T-helper 2 cell (primary cell): ENCODE measurements at places on chromosomes 16 and 17.
A peak's percentile ranks its signal among the peaks of the same experiment; 100 is the strongest.

DNA sequence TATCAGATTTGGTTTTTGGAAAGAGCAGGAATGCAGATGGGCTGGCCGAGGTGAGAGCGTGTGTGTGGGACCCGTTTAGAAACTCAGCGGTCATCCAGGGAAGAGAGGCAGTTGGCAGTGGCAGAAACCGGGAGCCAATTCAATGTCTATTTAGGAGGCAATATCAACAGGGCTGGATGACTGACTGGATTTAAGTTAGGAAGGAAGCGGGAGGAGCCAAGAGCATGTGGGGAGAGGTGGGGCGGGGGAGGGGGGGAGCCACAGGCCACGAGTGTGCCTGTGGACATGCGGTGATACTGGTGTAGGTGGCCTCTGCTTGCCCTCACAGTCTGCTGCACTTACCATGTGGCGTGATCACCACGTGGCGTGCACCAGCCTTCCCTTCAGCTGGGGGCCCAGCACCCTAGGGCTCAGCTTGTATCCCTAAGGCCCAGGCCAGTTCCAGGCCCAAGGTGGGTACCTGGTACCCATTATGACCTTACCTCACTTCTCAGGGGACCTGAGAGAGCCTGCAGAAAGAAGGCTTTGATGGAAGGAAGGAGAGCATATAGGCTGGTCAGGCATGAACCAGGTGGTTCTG is 10.8 kb upstream of the TPPP3 start:
- no peak for DNase-seq

- DNase-seq = no peak
Observed at GRCh38 chr16:89033796-89034572, 57.0 kb upstream of the CBFA2T3 start.

DNA sequence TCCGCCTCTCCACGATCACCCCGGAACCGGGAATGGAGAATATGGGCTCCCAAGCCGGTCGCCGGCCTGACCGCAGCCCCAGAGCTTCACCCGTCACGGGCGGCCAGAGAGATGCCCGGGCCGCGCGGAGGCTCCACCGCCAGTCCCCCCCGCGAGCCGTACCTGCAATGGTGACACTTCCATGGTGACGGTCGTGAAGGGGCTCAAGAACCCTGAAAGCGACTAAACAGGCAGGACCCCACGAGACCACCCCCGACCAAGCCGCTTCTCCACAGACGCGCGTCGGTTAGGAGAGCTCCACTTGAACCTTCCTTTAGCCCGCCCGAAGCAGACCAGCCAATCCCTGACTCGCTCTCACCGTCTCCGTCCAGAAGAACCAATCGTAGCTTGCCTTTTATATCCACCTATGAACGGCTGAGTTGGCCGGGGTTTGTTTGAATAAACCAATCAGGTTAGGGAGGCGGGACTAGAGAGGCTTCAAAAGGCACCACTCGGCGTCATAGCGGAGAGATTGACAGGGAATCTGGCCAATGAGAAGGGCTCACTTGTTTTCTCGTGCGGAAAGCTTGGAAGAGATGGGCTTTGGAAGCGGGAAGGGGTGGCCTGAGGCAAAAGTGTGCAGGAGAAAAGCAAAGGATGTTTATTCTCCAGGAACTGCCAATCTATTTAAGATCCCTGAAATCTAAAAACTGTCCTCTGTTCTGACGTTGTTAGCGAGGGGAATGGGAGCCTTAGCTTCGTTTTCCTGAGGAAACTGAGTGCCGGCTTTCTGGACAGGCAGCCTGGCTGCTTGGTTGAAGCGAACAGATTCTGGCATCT is at the start of gene TOP2A:
Gene TOP2A, minus strand, starts transcription at position 288 of the 819 bp plus-strand sequence. Its CDS starts 105 bp downstream, at position 183.
- peak; percentile 97 for DNase-seq

DNA sequence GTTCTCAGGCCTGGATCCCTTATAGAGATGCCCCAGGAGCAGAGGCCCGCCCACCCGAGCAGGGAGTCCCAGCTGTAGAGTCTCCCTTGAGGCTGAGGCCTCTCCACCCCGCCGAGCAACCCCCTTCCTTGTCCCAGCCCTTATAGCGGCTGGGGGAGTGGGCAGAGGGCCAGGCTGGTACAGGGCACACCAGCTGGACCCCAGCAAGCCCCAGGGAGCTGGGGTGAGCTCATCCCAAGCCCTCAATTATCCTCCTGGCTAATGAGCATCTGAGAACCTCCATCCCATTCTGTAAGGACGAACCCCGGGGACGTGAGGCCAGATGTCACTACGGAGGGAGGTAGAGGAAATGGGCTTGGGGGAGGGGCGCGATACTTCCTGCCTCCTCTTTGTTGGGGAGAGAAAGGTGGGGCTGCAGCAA is 3.2 kb upstream of the SNN start:
- DNase-seq = no peak

DNA sequence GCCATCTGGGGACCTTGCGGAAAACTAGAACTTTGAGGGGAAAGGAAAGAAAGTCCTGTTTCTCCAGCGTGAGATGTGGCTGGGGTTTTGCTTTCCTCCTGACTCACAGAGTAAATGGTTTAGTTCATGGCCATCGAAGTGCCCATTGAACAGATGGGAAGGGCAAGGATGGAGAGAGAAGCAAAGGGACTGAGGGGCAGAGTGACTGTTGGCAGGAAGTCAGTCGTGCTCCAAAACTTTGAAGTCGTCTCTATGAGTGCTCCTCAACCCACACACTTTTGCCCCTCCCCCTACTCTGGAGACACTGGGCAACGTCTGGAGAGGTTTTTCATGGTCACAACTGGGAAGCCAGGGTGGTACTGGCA is 476.9 kb downstream of the SLC39A11 start:
- no peak for DNase-seq

DNA sequence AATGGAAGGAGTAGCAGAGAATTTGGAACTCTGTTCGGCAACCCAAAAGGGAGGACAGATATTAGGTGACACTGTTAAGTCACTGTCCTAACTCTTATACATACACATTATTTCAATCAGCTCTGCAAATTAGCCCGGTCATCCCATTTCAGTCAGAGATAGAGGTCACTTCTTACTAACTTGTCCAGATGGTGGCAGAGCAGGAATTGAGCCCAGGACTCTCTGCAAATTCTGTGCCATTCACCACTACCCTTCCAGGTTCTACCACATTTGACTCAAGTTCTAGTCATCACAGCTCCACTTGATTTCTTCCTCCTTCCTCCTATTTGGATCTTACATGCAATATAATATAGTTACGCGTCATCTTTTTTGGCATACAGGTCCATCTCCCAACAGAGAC is 35.9 kb upstream of the NUDT7 start:
- DNase-seq = no peak

DNA sequence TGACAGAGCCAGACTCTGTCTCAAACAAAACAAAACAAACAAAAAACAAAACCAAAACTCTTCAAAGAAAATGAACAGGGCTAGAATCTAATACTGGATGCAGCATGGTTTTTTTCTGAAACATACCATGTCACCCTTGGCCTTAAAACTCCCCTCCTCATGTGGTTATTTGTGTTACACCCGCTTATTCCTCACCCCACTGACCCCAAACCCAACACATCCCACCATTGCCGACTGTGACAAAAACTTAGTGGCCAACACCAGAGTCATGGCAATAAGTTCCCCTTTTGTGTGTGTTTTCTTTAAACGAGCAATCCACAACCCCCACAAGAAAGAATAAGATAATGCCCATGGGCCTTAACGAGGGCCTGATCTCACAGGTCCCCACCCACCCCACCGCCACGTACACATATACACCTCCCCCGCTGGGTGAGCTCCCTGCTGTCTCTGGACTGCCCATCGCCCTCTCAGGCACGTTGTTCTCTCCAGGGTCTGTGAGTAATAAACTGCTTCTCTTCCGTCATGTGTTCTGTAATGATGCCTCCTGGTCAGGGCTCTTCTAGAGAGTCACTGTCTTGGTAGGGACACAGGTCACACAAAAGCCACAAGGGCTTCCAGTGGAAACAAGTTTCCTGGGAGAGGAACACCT is 16.8 kb upstream of the ENGASE start:
- no peak for DNase-seq

DNA sequence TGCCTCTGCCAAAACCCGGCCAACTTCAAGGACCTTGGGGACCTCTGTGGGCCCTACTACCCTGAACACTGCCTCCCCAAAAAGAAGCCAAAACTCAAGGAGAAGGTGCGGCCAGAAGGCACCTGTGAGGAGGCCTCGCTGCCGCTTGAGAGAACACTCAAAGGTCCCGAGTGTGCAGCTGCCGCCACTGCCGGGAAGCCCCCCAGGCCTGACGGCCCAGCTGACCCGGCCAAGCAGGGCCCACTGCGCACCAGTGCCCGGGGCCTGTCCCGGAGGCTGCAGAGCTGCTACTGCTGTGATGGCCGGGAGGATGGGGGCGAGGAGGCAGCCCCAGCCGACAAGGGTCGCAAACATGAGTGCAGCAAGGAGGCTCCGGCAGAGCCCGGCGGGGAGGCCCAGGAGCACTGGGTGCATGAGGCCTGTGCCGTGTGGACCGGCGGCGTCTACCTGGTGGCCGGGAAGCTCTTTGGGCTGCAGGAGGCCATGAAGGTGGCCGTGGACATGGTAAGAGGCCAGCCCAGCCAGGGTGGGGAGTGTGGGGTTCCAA is 38.7 kb downstream of the SREBF1 start:
- no peak for DNase-seq

GRCh38 chr17:73953206-73954033 is 250.1 kb upstream of the RPL38 start:
- DNase-seq = no peak

DNA sequence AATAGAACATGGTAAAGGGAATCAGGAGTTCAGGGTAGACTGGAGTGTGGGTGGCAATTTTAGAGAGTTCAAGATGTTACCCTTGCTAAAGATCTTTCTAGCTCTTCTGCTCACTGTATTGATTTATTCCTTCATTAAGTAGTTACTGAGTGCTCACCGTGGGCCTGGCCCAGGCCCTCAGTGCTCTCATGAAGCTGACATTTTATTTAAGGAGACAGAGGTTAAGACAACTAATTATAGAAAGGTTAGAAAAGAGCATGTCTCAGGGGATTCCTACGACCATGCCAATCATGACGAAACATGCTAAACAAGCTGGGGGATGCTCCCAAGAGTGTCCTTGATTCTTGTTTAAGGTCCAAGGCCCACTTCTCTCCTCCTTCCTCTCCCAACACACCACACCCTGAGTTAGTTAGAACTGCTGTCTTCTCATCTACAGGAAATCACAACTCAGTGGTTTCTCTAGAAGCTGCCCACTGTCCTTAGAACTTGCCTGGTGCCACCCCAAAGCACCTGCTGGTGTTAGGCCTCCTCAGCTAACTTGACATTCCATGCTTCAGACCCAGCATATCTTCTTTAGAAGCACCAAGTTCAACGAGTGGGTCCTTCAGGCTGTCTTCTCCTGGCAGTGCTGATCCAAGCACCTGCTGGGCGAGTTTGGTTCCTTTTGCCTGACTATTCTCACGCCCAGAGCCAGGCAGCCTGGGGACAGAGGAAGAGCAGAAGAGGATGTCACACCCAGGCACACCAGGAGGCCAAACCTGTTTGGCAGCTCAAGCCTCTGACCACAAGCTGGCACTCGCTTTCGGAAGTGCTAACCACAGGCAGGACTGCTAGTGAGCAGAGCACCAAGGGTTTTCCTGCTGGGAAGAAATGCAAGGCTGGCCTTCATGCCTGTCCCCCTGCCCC is 79.0 kb downstream of the GAS7 start:
- DNase-seq = no peak

GRCh38 chr17:77825621-77826020 is 132.9 kb upstream of the TNRC6C start:
- no peak for DNase-seq

GRCh38 chr17:81383504-81384421 is 11.5 kb upstream of the BAHCC1 start:
- no peak for DNase-seq

DNA sequence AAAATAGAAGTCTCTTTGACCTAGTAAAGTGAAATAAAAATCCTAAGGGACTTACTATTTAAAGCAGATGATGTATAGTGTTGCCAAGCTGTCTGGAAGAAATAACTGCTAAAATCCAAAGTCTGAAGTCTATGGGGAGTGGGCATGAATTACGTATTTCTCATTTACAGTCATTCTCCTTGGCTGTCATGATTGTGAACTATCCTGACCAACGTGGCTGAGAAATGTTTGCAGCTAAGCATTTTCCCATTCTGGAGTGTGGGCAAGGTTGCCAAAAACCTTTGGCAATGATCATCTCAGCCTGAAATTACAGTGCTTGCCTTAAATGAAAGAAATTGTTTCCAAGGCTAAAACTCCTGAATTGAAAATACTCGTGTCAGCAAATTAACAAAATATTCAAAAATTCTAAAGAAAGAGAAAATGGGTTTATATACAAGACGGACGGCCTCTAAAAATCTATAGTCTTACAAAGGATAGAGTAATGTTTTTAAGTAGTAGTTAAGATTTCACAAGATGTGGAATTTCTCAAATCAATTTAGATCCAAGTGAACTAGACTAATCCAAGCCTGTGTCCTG is 77.0 kb downstream of the CACNG1 start:
- no peak for DNase-seq

- no peak for DNase-seq
Observed at GRCh38 chr17:29659155-29659554, 36.4 kb upstream of the CORO6 start.

DNA sequence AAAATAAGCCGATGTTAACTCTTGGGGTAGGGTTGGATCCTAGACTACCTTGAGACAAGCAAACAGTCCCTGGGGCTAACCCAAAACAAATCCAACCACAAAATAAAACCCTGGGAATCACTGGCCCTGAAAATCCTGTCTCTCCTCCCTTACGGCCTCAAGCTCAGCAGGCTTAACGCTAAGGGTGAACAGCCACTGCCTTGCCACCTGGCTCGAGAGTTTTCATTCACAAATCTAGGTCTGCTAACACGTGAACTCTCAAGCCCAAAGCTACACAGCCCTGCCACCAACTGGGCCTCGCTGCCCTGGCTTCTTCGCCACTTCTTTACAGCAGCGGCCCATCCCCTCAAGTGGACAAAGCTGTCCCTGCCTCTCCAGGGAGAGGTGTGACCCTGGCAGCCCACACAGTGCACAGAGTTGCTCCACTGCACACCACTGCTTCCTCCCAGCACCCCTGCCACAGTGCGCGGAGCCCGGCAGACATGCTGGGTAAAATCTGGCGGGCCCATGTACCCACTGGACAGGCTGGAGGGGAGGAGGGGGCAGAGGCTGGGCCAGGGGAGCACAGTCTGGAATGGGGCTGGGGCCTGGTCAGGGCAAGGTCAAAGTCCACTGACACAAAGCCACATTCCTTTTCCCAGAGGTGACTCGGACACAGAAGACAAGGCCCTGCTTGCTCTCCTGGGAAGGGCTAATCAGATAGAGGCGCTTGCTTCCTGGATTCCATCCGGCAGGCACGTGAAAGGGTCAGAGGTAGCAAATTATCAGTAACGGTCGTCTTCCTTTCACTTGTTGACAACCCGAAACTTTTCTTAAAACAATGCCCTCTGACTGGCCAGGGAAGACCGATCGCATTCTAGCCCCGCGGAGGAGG is 996 bp downstream of the PCYT2 start:
- DNase-seq = no peak

DNA sequence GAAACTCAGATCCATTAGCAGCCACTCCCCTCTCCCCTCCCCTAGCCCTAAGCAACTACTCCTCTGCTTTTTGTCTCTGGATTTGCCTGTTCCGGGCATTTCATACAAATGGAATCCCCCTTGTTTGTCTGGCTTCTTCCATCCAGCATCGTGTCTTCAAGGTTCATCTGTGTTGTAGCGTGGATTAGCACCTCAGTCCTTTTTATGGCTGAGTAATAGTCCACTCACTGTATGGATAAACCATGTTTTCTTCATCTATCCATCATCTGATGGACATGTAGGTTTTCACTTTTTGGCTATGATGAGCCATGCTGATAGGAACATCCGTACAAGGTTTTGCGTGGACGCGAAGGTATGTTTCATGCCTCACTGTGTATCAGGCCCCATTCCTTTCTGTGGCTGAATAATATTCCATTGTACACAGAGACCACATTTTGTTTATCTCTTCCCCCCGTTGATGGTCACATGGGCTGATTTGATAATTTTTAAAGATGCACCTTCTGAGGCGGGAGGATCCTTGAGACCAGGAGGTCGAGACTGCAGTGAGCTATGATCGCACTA is 8.9 kb upstream of the GSE1 start:
- no peak for DNase-seq
